ENCODE measurements at places on chromosomes 1 and 21.

GRCh38 chr1:218459878-218460711 is 115.0 kb downstream of the TGFB2 start:
- no peak for DNase-seq

DNA sequence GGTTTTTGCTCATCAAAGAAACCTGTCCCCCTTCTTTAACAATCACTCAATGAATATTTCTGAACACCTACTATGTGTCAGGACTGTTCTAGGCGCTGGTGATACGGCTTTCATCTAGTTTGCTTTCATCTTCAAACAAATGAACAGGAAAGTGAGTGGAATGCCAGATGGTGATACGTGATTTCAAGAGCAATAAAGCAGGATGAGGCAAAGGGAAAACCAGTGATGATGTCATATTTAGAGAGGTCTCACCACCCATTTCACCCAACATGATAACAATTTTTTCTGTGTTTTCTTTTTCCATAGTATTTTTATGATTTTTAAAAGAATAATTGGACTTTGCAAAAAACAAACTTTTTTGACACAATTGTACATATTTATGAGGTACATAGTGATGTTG is 11.3 kb upstream of the SLC6A17 start:
- DNase-seq = no peak

DNA sequence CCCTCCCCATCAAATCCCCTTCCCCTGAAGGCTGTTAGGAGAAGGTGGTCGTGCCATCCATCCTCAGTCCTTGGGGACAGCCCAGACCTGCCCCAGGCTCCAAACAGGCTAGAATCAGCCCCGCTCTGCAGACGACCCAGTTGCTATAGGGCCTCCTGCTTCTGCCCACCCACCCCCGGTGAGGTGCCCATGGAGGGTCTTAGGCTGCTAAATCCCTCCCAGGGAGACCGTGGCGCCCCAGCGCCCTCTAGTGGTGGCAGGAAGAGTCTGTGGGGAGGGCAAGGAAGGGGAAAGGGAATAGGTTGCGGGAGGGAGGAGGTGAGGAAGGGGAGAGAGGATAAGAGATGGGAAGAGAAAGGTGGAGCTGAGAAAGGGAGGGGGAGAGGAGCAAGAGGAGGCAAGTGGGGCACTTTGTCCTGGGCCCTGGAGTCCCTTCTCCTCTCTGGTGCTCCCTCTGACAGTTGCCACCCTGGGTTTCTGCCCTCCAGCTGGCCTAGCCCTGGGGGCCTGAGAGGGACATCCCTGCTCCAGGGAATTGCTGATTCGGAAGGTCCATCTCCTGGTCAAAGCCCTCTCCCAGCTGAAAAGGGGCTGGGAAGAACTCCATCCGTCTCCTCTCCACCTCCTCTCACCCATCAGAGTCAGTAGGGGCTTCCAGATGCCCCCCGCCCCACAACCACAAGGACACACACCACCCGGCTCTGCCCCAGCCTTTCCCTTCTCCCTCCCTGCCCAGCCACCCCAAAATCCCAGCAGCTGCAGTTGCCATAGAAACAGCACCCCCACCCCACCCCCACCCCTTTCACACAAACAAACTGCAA is 55.4 kb downstream of the CAMK2N1 start:
- no peak for DNase-seq

DNA sequence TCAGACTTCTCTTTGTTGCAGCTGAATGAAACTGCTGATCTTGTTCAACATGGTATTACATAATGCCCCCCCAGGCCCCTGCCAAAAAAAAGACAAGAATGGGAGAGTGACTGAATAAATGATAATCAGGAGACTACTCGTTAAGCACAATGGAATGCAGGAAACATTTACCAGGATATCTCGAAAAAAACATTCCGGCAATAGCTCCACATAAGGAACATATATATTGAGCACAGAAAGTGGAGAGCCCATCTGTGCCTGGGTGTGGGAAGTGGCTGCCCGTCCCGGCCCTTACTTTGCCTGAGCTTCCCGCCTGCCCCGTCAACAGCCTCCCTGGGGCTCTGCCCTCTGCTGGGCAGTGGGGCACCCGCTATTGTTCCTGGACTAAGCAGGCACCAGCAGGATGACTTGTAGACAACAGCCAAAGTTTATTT is 13.3 kb downstream of the TRIM11 start:
- no peak for DNase-seq

DNA sequence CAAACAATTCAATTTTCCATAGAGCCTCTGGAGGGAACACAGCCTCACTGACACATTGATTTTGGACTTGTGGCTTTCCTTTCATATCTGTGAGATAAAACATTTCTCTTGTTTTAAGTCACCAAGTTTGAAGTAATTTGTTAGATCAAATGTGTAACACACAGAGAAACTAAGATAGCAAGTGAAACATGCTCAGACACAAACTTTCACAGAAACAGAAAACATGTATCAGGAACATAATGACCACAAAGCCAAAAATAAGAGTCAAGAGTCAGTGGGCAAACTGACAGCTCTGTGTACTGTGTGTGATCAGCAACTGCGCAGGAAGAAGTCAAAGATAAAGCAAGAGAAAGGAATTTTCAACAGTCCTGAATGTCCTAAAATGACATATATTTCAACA is 1237.5 kb downstream of the AMY1C start:
- DNase-seq = no peak

GRCh38 chr1:95071539-95071938 is 1.2 kb downstream of the ALG14 start:
- DNase-seq = no peak

- no peak for DNase-seq
Measured at GRCh38 chr1:52367272-52367671, 1.3 kb upstream of the CC2D1B start.

- no peak for DNase-seq
Measured at GRCh38 chr1:15424146-15424667, 14.0 kb upstream of the CTRC start.

GRCh38 chr1:174262349-174263241 is 103.3 kb downstream of the RABGAP1L start:
- DNase-seq = no peak

- DNase-seq = no peak
Measured at GRCh38 chr1:67189953-67190352, 23.7 kb downstream of the IL23R start.

DNA sequence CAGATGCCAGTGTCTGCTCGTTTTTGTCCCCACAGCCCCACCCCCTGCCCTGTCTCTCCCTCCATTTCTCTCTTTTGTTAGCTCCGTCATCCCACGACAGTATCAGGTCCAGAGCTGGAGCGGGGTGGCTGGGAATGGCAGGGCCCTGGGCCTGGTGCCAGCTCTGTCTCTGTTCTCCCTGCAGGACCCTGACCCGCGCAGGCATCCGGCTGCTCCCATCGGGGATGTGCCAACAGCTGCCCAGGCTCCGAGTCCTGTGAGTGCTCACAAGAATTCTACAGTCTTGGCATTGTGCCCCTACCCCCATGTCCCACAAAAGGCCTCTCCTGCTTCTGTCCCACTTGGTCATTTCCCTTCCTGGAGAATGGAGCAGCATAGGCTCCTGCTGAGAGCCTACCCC is 37.4 kb downstream of the UBE2T start:
- DNase-seq = no peak

GRCh38 chr1:42838482-42839190 is 7.8 kb upstream of the ZNF691 start:
- DNase-seq = no peak

GRCh38 chr1:19203440-19203839 is 6.6 kb downstream of the UBR4 start:
- no peak for DNase-seq

GRCh38 chr1:103496014-103496635 is 29.4 kb upstream of the RNPC3 start:
- no peak for DNase-seq

DNA sequence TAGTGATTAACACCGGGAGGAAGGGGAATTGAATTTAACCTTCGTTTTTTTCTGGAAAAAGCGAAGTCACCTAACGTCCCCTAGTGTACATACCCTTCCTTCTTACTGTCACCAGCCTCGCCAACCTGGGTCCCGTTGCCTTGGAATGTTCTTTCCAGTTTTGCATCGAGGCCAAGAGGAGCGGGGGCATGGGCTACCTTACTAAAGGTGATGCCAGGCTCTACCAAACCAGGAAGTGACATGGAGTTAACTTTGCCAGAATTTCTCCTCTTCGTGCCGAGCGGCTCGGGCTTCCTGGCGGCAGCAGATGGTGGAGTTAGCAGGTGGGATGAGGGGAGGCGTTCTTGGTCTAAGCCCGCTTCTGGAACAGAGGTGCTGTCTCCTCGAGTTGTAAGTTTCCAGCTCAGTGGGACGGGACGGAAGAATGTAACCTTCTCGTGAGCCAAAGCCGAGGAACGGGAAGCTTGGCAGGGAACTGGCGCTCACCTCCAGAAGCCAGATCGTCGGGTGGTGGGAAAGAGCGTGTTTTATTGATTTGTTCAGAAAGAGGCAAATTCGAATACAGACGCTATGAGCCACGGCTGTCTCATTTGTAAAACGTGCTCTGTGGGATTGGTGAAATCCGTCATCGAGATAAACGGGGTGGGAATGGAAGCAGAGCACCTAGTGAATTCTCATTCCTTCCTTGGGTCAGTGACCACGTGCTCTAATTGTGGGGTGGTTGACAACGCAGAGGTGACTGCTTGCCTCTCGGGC is 486 bp downstream of the NIPAL3 start:
- no peak for DNase-seq

DNA sequence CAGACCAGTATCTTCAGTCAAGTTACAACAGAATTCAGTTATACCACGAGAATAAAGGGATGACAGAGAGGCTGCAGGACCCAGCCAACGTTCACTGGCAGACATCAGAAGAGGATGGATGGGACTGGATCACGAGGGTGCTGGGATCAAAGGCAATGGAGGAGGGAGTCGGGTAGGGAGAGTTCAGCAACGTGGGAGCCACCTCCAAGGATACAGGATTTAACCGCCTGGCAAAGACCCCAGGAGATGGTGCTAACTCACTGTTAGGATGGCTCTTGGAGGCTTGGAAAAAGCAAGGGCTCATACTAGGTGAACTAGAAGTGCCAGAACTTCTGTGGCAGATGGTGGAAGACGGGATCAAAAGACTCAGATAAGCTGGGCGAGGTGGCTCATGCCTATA is 99.1 kb upstream of the DISP3 start:
- DNase-seq = no peak

- DNase-seq = no peak
Measured at GRCh38 chr1:8297245-8297644, 20.7 kb upstream of the SLC45A1 start.

- peak; percentile 23 for DNase-seq
Measured at GRCh38 chr1:36366091-36366661, 19.5 kb downstream of the STK40 start.

- DNase-seq = no peak
Measured at GRCh38 chr1:147626739-147627138, 43.6 kb downstream of the ACP6 start.

GRCh38 chr1:198253668-198254067 is 96.9 kb downstream of the NEK7 start:
- no peak for DNase-seq

DNA sequence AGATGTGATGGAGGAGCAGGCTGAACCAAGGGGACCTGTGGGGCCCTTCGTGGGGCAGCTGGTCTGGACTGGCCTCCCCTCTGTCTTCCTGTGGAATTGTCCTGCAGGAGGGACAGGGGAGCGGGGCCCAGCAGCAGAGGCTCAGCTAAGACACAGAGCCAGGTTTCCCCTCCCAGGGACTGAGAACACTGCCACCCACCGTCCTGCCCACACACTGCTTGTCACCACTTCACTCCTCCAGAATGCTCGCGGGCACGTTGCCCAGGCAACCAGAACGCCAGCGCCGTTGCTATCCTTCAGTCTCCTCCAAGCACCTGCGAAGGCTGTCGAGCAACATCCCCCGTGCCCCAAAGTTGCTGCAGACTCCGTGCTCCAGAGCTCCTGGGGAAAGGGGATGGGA is 46.4 kb downstream of the AJAP1 start:
- DNase-seq = no peak

GRCh38 chr1:36203554-36204346 is 20.5 kb upstream of the THRAP3 start:
- DNase-seq = no peak

DNA sequence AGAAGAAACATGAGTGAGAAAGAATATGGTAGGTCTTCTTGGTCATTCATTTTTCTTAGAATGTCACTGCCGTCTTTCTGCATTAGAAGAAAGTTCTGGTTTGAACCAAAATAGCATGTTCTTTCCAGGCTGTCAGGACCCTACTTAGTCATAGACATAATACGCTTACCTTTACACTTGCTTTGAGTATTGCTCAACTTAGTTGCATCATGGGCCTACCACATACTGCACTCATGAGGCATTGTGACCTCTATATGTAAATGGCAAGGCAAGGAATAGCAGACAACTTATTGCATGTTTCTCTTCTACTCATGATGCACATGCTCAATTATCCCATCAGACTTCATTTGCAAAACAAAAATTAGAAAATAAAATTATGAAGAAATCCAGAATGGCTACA is 415.0 kb downstream of the HLX start:
- DNase-seq = no peak

DNA sequence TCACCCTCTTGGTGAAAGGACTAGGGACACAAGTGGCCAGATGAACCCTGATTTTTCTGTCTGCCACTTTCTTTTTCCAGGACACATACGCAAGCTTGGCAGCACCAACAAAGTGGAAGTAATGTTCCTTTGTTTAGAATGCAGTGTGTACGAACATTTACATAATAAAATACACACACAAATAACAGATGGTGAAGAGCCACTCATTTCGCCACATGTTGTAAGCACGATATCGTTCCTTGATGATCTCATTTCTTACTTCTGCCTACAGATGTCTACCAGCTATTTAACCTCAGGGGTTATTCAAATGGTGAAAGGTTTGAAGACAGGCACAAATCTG is 670.2 kb upstream of the CXADR start:
- no peak for DNase-seq

- DNase-seq = no peak
Measured at GRCh38 chr1:107867422-107867821, 97.6 kb downstream of the VAV3 start.

DNA sequence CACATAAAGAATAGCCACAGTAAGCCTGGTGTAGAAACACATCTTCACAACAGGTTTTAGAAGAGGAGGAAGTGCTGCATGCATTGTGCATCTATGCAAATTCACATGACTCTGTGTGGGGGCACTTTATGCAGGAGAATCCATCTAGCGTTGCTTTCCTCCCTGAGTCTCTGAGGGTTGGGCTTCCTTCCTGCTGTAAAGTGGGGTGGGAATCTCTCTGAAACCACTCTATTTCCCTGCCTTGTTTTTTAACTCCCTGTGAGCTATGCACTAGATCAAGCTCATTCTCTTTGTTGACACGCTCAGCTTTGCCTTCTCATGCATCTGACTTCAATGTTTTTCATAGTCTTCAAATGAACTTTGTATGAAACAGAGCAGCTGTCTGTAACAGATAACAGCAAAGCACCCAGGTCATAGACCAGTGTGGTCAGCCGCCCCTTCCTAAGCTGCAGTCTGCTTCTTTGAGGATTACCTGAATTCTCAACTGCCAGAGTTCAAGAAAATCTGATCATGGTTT is 102.7 kb upstream of the DPH5 start:
- DNase-seq = no peak

Data from stimulated activated CD8-positive, alpha-beta memory T cell treated with anti-CD3 and anti-CD28 coated beads, Interleukin-15, amount 100 ng/mL, for 1 hour (primary cell).